ENCODE measurements at places on chromosomes 7 and 10.
A peak's percentile ranks its signal among the peaks of the same experiment; 100 is the strongest.

GRCh38 chr7:17058568-17058967 is 176.8 kb upstream of the AGR3 start:
- DNase-seq: no peak

DNA sequence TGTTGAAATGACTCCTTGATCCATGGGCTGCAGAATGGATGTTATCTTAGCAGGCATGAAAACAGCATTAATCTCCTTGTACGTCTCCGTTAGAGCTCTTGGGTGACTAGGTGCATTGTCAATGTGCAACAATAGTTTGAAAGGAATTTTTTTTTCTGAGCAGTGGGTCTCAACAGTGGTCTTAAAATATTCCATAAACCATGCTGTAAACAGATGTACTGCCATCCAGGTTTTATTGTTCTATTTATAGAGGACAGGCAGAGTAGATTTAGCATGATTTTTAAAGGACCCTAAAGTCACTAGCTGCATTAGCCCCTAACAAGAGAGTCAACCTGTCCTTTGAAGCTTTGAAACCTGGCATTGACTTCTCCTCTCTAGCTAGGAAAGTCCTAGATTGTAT is 64.0 kb downstream of the NRF1 start:
- no peak for DNase-seq

GRCh38 chr10:46328853-46329689 is 42.3 kb downstream of the ANTXRL start:
- no peak for DNase-seq

- DNase-seq: peak; percentile 96
Observed at GRCh38 chr7:55365675-55366460, 731 bp downstream of the LANCL2 start.

DNA sequence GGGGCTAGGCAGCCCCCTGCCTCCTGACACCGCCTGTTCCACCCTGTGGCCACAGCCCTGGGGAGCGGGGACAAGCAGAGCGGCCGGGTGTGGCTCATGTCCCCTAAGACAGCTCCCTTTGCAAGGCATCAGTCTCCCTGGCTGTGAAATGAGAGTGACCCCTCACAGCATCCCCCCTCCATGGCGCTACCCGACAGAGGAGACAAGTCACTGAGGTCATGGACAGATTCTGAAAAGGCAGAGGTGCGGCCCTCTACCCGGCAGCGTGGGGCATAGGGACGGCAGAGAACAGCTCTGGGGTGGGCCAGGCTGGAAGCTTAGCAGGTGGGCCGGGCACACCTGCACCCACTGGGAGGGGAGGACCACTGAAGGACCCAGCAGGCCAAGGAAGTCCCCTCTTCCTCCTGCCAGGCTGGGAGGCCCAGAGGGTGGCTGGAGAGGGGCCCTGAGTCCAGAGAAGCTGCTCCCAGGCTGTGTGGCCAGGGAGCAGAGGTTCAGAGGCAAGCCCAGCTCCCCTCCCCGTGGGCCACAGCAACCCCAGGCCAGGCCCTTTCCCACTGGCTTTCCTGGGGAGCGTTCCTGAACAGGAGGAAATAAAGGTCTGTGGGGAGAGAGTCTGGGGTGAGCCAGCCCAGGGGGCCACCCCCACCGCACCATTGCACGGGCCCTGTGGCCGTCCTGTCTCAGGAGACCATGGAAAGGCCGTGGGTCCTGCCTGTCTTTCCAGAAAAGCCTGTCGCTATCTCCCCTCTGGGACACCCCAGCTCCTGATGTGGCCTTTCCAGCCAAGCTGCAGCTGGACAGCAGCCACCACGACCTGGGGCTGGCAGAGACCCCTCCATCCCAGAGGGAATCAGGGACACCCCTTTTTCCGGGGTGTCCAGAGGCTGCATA is 1.7 kb downstream of the ADAP1 start:
- DNase-seq: no peak

- DNase-seq: no peak
Observed at GRCh38 chr10:13831711-13832141, 245.0 kb downstream of the PRPF18 start.

DNA sequence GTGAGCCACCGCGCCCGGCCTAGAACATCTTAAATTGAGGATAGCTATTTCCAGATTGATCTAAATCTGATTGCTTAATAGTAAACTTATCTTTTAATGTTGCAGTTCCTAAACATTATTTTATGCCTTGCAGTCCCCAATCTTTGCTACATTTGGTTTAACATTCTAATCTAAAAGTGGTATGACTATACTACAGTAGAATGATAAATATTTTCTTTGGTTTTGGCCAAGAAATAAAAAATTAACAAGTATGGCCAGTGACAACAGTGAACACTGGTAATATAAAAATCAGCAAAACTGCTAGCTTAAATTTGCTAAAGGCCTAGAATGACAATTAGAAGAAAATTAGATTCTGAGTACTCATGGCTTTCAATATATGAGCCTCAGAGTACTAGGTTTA is 73.5 kb downstream of the CDK6 start:
- no peak for DNase-seq

GRCh38 chr10:101112799-101113594 is 18.1 kb upstream of the TLX1 start:
- no peak for DNase-seq

GRCh38 chr10:22686347-22686746 is 28.0 kb downstream of the PIP4K2A start:
- no peak for DNase-seq

DNA sequence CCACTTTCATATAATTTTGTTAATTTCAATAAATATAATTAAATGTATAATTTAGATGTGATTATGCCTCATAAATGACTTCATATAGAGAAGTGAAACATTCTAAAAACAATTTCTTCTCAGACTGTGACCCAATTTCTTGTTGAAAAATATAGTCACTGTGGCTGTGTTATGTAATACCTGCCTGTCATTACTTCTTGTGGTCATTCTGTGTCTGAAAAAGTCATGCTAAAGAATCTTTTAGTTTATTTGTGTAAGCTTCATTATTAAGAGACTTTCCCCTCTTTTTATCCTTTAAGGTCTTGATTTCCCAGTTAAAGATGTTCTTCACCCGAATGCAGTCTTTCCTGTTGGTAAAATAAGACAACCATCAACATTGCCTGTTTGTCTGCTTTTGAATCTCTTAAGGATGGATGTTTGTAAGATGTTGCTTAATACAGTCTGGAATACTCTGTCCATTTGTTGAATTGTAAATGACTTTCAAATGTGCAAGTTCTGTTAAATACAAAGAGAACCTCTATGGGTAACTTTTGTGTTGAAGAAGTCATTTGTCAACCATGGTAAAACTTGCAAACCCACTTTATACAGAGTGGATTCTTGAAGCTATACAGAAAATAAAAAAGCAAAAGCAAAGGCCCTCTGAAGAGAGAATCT is 16.0 kb downstream of the KAT6B start:
- no peak for DNase-seq

DNA sequence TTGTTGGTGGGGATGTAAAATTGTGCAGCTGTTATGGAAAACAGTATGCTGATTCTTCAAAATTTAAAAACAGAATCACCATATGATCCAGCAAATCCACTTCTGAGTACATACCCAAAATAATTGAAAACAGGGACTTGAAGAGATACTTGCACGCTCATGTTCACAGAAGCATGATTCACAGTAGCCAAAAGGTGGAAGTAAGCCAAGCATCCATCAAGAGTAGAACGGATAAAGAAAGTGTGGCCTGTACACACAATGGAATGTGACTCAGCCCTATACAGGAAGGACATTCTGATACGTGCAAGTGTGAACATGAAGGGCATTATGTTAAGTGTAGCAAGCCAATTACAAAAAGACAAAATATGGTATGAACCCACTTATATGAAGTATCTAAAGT is 696.7 kb upstream of the CELF2 start:
- DNase-seq: no peak

GRCh38 chr7:54390565-54390964 is 151.6 kb upstream of the VSTM2A start:
- DNase-seq: no peak

- no peak for DNase-seq
Observed at GRCh38 chr10:104268405-104268712, 625 bp upstream of the GSTO2 start.

DNA sequence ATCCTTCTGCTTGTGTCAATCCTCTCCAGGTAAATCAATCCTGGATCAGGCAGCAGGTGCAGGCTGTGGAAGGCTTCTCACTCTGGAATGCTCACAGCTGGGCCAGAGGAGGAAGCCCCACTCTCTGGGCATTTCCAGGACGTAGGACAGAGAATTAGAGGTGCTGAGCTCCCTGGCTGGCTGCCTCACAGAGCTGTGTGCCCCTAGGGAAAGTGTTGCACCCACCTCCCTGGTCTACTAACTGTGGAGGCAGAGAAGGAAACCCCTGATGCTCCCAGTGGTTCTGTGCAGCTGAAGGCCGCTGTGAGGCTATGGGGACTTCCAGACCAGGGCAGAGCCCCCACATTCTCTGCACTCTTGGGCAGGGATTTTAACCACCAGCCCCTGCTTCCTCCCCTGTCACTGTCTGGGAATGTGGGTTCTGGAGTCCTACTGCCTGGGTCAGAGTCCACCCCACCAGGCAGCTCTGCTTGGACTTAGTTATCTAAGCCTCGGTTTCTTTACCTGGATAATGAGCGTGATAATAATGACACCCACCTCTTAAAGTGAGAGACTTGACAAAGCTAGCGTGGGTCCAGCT is 73.5 kb upstream of the EEPD1 start:
- no peak for DNase-seq

- DNase-seq: no peak
Observed at GRCh38 chr10:30398788-30399187, 35.2 kb upstream of the MAP3K8 start.

GRCh38 chr7:111199643-111200042 is 108.7 kb downstream of the LRRN3 start:
- no peak for DNase-seq

- peak; percentile 35 for DNase-seq
Observed at GRCh38 chr10:6406220-6407033, 173.6 kb downstream of the PRKCQ start.

- DNase-seq: no peak
Observed at GRCh38 chr10:1264001-1264400, 207.8 kb downstream of the WDR37 start.

DNA sequence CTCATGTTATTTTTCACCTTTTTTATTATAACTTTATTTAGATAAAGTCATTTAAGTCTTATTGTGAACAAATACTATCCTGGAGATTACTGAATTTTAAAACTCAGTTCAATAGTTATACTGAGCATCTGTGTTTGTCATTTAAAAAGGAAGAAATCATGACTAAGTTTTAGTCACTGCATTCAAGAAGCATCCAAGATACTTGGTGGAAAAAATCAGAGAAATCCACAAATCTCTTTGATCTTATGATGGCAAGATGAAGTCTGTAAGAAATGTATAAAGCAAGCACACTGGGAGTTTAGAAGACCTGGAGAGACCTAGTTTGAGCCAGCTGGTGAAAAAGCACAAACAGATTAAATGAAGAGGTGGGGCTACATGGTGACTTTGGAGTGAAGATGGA is 529.8 kb upstream of the IGFBP3 start:
- DNase-seq: no peak

GRCh38 chr10:48274636-48275035 is at the start of gene FRMPD2:
Gene FRMPD2 (minus strand): TSS chr10:48274696. CDS start chr10:48274567, 129 bp downstream.
- no peak for DNase-seq

DNA sequence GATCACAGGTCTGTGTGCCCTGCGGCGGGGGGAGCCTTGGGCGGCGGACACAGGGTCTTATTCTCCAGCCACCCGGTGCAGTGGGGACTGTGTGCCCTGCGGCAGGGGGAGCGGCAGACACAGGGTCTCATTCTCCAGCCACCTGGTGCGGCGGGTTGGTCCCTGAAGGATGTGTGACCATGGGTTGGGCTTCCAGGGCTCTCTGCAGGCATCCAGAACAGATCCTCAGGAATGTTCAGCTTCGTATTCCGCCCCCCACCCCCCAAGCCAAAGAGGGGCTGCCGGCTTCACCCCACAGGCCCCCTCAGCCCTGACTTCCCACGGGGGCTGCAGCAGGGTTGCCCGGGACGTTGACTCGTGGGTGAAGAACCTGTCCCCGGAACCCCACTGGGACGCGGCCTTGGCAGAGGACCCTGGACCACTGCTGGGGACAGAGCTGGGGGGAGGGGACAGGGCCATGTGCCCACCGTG is 154.5 kb upstream of the PPP2R2D start:
- no peak for DNase-seq
